Natural killer cell (primary cell): ENCODE measurements at places on chromosomes 2 and 18. TPM values are rescaled to one million over a fixed set of nuclear protein-coding genes. Genes with fewer than 3 reads are reported as not detected.
A peak's percentile ranks its signal among the peaks of the same experiment; 100 is the strongest.

GRCh38 chr2:1704631-1705556, 39.4 kb downstream of the PXDN start:
- DNase-seq: no peak

- no peak for DNase-seq
Measured at GRCh38 chr2:27502142-27502541, 5.5 kb downstream of the GCKR start.

GRCh38 chr2:68908392-68908970, 37.3 kb upstream of the BMP10 start:
- peak; percentile 92 for DNase-seq

DNA sequence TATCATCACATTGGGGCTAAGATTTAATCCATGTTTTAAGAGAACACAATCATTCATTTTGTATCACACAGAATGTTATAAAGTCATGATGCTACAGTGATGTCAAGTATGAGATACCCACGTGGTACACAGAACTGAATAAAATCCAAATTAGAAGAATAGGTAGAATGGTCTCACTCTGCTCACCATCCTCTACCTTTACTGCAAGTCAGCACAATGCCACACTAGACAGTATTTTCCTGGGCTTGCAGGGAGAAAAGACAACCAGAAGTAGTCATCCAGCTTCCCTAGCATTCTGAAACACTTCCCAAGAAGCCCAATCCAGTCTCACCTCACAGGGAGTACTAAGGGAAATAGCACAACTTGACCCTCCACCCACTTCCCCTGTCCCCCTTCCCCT, 856.2 kb upstream of the NRXN1 start:
- no peak for DNase-seq

- DNase-seq: no peak
Measured at GRCh38 chr2:26196683-26197418, 24.0 kb downstream of the GAREM2 start.

- DNase-seq: no peak
Measured at GRCh38 chr2:200222791-200223190, 83.7 kb upstream of the SPATS2L start.

DNA sequence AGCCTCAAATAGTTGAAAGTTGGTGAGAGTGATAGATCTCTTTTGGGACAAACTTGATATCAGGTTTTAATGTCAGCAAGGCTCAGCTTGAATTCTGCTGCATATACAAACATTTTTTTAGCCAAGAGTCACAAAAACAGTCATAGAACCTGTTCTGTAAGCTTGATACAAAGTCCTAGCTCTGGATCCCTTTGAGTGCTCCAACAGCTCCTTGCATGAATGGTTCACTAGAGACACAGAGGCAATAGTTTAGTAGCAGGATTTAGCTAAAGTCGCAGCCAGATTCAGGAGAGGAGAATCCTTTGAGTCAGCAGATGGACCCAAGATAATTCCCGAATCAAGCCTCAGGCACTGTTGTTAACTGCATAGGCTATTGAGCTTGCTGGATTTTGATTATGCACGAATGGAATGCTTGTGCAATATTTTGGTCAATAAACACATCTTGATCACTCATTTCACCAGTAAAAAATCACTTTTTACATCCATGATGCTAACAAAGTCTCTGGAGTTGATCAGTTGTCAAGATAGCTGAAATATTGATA, 148.6 kb downstream of the KLHL14 start:
- DNase-seq: no peak

- no peak for DNase-seq
Measured at GRCh38 chr2:38737925-38738324, 13.2 kb downstream of the SRSF7 start.

- DNase-seq: peak; percentile 48
Measured at GRCh38 chr2:219254590-219255201, 978 bp upstream of the TUBA4A start.

Gene CYS1
- not detected for total RNA-seq

Gene REG1B
- not detected for total RNA-seq

Gene KRTCAP3
- 8.4 TPM for total RNA-seq
